ENCODE measurements at places on chromosomes 1 and 21. TPM values are rescaled to one million over a fixed set of nuclear protein-coding genes. Genes with fewer than 3 reads are reported as not detected.

- no peak for DNase-seq
Measured at GRCh38 chr1:19507516-19507915, 22.2 kb upstream of the CAPZB start.

GRCh38 chr1:38088791-38089190 lies 42.2 kb upstream of the POU3F1 start:
- DNase-seq = no peak

GRCh38 chr1:45960930-45961715 lies 157.7 kb downstream of the MAST2 start:
- no peak for DNase-seq

- DNase-seq = no peak
Measured at GRCh38 chr1:152870831-152871730, 7.0 kb upstream of the SMCP start.

- DNase-seq = no peak
Measured at GRCh38 chr1:90709535-90709934, 7.6 kb downstream of the BARHL2 start.

CD1B gene
- total RNA-seq = 456 TPM

DNA sequence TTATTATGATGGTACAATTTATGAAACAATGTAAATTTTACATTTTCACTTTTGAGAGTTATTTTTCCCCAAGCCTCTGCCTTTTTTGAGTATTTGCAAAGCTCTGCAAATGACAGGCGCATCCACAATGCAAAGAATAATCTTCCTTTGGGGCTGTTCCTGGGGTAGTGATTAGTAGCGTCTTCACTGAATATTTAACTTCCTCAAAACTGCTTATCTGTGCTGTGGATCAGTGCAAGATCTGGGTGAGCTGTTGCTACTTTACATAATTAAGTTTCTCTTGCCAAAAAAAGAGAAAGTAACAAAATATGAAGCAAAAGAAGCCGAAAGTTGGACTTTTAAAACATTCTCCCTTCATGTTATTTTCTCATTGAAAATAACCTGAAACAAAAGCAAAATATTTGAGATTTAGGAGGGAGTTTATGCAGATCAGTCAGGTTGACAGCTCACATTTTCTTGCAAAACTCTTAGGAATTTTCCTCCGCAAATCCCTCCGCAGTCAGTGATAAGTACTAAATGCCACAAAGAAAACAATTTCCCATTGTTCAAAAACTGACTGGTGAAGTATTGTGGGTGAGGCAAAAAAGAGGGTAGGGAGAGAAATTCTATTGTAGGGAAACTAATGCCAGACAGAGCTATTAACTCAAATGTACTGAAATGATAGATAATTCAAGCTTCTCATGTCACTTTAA lies 276.4 kb upstream of the B3GALT2 start:
- DNase-seq = no peak

MYBPH gene
- total RNA-seq = 0.99 TPM

DNA sequence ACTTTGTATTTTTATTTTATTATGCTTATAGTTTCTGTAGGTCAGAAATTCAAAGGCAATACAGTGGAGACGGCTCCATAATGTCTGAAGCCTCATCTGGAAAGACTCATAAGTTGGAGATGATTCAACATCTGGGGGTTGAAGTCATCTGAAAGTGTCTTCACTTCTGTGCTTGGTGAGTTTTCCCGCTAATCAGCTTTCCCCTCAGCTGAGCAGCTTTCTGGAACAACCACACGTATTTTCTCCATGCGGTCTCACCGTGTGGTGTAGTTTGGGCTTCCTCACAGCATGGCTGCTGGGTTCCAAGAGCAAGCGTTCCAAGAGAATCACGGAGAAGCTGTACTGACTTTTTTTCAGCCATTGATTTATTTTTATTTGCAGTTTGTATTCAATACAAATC lies 7.6 kb upstream of the DDI2 start:
- DNase-seq = no peak

CR1 gene
- total RNA-seq = 1.5 TPM
